ENCODE measurements at places on chromosomes 7 and 10.

DNA sequence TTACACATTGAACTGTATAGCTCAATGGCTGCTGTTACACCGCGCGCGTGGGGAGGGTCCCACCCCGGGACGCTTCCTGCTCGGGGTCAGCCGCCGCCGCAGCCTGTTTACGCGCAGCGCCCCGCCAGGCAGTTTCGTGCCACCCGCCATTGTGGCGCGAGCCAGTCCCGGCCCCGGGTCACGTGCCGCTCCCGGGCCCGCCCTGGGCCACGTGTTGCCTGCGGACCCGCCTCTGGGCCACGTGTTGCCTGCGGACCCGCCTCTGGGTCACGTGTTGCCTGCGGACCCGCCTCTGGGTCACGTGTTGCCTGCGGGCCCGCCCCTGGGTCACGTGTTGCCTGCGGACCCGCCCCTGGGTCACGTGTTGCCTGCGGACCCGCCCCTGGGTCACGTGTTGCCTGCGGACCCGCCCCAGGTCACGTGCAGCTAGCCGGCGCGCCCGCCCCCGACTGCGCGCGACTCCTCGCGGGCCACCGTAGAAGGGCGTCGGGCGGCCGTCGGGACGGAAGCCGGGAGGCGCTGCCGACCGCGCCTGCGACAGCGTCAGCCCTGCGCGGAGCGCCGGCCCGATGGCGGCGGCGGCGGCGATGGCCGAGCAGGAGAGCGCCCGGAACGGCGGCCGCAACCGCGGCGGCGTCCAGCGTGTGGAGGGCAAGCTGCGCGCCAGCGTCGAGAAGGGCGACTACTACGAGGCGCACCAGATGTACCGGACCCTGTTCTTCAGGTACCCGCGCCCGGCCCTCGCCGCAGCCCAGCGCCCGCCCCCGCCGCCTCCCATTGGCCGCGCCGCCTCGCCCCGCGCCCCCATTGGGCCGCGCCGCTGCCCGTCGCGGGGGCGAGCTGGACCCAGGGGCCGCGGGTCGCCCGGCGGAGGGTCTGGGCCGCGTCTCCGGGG is at the start of gene GET4:
Gene GET4, plus strand, starts transcription at position 478 of the 895 bp plus-strand sequence. Its CDS starts 92 bp downstream, at position 570.
- DNase-seq, result peak; percentile 95

DNA sequence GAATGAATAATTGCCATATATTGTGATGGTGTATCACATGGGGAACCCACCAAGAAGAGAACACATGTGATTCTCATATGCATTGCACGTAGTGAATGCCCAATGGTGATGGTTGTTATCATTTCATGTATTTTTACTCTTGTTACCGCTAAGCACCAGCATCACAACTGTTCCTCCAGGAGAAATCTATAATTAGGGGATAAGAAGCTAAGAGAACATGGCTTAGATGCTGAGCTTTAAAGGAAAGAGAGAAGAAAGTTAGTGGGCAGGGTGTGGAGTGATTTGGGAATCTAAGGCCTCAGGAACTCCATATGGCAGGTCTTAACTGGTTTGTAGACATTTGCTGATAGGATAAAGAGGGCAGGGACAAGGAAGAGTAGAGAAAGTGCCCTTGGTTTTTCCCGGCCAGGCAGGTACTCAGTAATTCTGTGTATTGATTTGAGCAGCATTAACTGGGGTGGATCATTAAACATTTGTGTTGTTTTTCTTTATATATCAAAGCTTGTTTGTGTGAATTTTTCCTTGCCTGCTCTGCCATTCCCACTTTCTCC is 145.9 kb downstream of the LRRC4 start:
- DNase-seq, result no peak

DNA sequence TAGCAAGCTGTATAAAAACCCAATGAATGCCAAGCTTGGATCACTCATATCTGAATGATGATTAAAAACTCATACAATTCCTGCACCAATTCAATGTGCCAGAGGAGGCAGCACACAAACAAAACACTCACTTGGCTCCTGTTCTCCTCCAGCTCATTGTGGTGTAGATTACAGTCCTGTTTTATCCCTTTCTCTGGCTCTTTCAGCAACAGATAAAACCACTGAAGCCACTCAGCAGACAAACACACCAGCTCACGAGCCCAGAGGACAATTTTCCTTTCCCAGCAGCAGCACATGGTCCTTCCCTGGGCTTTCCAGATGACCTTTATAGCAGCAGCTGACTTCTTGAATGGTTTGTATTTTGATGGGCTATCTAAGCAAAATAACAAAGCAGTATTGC is 107.3 kb upstream of the STARD3NL start:
- DNase-seq, result no peak

DNA sequence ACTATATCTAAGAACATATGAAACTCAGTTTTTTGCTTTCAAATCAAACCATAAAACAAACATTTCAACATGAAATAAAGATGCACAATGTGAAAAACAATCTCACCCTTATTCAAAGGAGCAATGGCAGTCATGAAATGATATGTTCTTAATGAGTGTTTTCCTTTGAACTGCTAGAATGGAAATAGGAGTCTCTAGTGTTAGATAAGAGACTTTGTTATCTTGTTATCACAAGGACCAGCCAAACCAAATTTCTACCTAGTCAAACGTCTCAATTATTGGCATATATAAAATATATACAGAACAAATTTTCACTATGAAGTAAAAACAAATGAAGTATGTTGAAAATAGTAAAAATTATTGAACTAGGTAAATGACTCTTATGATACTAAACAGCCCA is 1.2 kb downstream of the VPS41 start:
- no peak for DNase-seq

DNA sequence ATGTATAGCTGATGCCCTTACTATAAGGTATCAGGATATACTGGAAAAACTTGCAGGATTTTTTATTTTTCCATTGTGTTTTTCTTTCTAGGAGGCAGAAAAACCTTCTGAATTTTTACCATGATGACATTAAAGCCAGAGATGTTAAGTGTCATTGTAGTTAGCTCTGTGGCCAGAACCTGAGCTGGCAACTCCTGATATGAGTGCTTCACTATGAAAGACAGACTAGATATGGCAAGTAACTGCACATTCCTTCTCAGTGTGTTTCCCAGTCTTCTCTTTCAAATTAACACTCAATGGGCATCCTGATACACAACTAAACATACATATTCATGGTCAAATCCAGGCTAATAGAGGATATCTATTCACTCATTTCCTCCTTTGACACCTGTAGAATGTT is 166.2 kb downstream of the CTTNBP2 start:
- no peak for DNase-seq

DNA sequence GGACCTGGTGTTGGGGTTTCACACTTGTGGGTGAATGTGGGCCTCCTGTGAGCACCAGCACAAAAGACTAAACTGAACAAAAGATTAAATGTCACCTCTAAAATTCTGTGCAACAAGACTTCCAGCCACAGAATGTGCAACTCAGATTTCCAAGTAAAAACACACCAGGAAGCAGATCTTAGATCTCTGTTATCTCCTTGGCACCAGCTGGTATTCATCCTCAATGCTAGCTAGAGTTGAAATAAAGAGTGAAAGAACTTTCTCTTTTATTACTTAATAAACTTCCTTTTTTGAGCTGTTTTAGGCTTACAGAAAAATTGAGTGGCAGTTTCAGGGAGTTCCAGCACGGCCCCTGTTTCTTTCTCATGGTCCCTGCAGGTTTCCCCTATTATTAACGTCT is 40.2 kb downstream of the EGFR start:
- DNase-seq, result no peak

- DNase-seq, result no peak
Measured at GRCh38 chr7:29445736-29446135, 117.9 kb upstream of the PRR15 start.

DNA sequence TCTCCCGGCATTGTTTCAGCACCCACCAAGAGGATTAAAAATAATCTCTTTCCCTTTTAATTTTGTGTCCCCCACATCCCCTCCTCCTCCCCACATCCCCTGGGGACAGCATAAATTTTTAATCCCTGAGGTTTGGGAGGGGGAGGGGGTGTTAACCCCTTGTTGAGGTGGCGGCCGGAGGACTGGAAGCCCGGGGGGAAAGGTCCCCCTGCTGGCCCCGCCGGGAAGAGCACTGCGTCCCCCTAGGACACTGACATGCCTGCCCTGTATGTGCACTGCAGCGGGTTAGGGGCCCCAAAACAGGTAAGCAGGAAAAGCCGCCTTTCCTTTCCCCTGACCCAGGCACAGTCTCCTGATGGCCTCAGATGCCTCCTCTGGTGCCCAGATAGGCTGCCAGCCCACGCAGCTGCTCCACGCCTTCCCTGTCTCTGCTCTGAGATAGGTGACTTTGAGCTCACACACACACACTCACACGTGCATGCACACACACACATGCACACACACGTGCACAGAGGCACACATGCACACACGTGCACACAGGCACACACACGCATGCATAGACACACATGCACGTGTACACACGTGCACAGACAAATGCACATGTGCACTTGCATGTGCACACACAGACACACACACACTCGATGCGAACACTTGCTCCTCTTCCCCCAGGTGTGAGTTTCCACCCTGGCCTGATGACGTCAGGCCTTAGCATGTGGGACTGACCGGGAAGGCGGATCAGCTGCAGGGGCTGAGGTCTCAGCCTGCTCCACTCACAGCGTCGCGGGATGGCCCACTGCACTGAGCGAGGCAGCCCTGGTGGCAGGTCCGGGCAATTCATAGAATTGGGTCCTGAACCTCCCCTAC is 12.3 kb downstream of the CNPY1 start:
- DNase-seq, result peak; percentile 23

DNA sequence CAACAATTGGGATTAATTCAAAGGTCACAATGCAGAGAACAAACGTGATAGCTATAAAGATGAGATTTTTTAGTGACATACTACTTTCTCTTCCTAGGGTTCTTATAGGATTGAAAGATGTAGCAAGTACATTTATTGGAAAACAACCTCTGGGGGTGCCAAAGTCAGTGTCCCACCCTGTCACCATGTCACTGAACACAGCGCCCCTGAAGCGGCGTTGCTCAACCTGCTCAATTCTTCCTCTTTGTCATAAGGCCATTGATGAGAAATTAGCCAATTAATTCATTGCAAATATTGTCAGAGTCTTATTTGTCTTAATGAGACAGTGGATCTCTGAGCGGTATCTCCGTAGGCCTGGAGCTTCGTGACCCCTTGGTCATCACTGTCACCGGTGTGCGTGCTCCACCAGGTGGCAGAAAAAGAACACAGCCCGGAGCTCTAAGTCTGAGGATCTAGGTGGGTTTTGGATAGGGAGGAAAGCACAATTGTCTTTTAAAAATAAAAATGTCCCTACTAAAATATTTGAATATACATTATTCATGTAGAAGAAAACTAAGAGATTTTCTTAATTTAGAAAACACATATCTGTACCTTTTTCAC is 362.6 kb downstream of the PAXIP1 start:
- DNase-seq, result no peak

DNA sequence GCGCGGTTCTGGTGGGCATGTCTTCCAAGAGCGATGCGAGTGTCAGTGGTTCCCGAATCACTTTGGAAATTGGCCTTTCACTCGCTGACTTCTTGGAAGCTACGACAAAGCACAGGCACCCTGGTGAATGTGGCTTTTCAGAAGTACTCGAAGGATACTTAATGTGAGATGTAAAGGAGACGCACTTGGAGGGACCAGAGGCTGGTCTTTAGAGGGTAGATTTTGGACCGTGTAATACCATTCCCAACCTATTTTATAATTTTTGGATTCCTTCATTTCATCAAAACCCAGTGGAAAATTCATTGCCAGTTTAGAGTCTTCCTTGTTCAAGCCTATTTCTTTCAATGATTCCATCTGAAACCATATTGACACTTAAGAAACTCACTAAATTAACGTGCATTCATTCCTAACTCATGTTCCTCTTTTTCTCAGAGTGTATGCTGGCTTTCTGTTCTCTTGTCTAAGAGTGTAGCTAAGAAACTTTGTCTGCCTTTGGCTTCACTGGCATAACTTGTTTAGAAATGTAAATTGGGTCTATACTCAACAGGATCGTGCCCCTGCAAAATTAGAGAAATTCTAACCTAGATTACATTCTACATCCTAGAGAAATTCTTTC is 645 bp upstream of the COPG2 start:
- DNase-seq, result no peak

- DNase-seq, result no peak
Measured at GRCh38 chr10:47336387-47337134, 11.6 kb upstream of the RBP3 start.

GRCh38 chr7:25084821-25085220 is 40.2 kb downstream of the CYCS start:
- DNase-seq, result no peak

DNA sequence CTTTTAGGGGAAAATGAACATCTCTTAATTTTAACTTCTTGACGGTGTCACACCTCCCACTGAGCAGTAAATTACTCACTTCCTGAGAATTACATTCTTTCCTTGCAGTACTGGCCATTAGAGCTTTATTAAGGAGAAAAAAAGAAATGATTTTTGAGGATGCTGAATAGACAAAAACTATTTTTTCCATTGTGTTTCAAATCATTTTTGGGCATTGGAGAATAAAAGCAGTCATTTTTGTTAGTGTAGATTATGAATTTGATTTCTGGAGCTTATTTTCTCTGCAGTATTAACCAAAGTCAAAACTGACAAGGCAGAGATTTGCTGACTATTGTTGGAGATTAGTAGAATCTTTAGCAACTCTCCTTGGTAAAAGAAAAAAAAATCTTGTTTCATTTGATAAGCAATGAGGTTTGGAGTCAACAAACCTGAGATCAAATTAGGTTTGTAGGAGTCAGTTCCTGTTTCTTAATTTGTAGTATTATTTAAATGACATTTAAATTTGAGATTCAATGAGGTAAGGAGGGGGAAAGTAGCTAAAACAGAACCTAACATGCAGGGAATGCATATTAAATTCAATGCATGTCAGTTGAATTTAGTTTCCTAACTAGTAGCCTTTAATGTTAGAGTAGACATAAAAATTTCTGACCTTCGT is 70.6 kb downstream of the AP3M1 start:
- DNase-seq, result no peak

DNA sequence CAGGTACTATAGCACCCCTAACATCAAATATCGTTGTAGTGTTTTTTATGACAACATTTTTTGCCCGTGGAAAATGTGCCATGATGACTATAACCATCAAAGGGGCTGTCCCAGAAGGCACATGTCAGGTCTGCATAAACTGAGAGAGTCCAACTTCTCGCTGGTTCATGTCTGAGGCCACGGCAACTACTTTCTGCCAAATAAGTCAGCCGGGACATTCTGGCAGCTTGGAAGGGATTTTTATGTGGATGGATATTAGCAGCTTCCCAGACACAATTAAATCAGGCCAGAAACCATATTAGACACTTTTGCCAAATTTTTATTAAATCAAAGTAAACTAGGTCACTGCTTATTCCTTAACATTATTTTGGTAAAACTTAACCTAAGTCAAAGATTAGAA is 477.4 kb upstream of the FZD8 start:
- no peak for DNase-seq

- no peak for DNase-seq
Measured at GRCh38 chr10:91460681-91461080, 50.5 kb downstream of the HECTD2 start.

DNA sequence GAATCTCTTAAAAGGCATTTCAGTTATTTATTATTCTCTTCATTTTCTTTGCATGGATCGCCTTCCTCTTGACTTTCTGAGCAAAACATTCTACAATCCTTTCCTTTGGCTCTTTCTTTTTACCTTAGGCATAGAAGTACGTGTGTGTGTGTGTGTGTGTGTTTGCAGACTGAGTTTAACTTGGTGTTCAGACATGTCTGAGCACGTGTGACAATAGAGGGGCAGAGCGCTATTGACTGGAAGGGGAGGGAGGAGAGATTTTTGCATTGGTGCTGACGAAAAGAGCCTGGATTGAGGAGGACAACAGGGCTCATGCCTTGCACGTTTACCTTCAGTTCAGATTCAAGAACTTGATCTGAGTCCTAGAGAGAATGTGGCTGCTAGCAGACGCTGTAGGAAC is 129.8 kb downstream of the SEC23IP start:
- no peak for DNase-seq
